ENCODE measurements at places on chromosomes 3 and 15. TPM values are rescaled to one million over a fixed set of nuclear protein-coding genes. Genes with fewer than 3 reads are reported as not detected.
A peak's percentile ranks its signal among the peaks of the same experiment; 100 is the strongest.

DNA sequence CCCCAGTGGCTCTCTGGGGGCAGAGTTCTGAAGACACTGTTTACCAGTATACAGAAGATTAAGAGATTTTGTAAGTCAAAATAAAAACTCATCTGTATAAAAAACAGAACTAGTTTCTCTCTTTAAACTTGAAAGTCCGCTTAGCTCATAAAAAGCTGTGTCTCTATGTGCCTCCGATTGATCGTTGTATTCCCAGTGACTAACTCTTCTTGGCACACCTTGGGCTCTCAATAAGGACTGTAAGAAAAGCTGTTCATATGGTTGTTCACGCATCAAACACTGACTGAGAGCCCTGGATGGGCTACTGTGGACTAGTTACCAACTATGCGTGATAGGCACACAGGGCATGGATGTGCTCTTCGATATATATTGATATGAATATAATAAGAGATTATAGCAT, 107.9 kb downstream of the P3H2 start:
- DNase-seq, result no peak

DNA sequence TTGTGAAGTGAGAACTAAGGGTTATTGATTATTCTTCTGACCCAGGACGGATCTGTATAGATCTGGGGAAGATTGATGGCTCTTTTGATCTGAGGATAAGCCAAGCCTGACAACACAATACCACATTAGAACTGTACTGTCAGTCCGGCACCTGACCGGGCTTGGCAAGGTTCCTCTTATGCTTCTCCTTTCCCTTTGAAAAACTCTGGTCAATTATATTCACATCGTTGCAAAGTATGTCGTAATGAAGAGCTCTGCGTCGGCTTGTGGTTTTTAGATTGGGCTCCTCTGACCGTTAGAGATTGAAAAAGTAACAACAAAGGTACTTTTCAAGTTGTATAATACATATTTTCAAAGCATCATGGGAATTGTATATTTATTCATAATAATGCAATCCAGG, 389.8 kb downstream of the NR2F2 start:
- DNase-seq, result no peak

DNA sequence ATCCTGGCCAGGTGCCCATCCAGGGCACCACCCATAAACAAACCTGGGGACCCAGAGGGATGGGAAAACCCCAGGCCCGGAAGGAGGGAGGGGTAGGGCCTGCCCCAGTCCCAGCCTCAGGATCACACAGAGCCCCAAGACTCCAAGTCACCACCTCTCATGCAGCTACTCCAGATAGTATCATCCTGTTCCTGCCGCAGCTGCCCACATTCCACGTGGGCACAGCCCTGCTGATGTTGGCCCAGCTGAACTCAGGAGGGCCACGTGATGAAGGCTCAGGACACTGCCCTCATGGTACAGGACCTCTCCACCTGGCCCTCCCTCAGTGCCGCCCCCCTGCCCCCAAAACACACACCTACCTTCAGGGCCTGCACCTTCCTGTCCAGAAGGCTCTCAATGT, 69.5 kb downstream of the CACNA2D2 start:
- no peak for DNase-seq

GRCh38 chr15:96340598-96341512, 10.4 kb downstream of the NR2F2 start:
- no peak for DNase-seq

GRCh38 chr3:106792716-106793115, 584.5 kb upstream of the CCDC54 start:
- DNase-seq, result no peak

PLSCR5 gene
- total RNA-seq, result not detected

- no peak for DNase-seq
Observed at GRCh38 chr3:8975081-8976020, 12.1 kb upstream of the RAD18 start.

CKMT1A gene
- 35.0 TPM for total RNA-seq

GRCh38 chr3:136280961-136281360, 30.8 kb downstream of the PCCB start:
- DNase-seq, result no peak

DNA sequence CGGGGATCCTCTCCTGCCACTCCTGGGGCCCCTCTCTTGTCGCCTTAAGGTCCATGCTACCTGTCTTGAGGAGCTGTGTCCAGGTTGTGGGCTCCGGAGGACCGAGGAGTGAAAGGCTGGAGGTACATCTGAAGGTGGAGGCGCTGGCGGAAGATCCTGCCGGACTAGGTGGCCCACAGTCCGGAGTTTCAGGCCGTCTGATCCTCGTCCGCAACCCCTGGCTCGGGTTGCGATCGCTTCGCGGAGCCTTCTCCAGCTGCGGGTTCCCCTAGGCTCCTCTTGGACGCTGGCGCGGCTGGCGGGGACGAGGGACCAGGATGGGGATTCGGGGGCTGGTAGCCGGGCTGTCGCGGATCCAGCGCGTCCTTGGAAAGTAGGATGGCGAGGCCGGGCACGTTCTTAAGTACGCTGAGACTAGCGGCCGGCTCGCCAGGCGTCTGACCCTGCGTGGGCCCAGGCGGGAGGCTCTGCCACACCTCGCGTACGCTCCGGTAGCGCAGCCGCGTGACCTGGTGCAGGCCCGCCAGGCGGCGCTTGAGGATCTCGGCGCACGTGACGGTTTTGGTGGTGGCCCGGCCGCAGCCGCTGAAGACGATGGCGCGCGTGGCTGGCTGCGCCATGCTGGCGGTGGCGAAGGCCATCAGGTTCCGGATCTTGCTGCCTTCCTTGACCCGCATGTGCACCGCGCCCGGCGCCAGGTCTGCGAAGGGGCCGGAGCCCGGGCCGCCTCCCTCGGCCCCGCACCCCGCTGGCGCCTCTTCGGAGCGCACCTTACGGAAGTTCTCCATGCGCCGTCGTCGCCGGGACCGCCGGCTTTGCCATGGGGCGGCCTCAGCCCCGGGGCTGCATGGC, 550 bp downstream of the RPP25 start:
- DNase-seq, result peak; percentile 84

DNA sequence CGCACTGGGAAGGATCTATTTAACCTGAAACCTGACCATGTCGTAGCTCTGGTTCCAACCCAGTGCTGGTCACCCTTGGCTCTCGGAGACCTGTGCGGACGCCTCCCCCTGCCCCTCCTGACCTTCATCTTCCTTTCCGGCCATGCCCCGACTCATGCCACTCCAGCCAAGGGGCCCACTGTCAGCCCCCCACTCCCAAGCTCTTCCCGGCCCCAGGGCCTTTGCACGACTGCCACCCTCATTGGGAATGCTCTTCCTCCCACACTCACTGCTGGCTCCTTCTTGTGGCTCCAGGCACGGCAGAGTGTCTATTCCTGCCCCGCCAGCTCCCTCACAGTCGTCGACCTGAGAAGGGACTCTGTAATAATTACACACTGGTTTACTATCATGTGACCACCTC, 9.4 kb upstream of the IQSEC1 start:
- DNase-seq, result no peak

DNA sequence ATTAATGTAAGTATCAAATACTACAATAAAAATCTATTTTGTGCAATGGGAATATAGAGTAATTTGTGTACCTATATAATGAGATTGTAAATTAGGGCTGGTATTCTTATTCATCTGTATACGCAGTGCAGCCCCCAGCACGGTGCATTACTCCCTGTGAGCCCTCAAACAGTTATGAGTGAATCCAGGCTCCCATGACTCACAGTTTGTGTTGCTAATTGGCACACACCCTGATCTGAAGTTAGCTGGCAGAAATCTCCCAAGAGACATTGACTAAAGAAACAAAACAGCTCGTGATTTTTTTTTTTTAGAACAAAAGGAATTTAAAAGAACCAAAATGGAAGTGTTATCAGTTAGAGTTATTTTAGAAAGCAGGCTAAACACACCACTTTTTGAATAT, 15.7 kb downstream of the GK5 start:
- no peak for DNase-seq

DNA sequence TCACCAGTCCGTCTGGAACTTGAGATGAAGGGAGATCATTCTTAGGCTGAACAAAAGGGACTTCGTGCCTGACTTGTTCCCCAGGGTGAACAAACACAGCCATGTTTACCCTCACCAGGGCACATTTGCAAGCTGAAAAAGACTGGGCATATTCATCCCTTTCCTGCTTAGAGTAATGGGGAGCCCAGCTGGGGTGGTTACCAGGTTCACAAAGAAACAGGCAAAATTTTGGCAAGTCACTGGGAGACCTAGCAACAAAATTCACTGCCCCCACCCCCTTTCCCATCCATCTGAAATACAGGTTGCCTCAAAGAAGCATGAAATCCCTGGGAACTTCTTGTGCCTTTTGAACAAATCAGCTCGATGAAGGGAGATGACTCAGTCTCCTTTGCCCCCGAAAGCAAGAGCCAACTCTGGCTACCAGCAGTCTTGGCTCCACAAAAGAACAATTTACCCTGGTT, 775.0 kb downstream of the SQOR start:
- no peak for DNase-seq

DNA sequence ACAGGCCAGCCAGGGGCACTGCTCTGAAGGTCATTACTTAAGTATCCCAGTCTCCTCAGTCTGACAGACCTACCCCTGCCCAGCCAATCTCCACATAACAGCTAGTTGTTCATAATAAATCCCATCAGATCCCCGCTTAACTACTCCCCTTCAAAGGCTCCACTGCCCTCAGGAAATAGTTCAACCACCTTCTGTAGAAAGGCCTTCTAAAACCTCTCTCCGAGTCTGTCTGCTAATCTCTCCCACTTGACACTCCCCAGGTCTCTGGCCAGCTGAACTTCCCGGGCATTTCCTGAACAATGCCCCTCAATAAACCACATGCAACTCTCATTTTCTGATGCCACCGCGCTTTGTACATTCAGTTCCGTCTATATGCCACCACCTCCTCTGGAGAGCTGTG, 6.0 kb downstream of the PRC1 start:
- DNase-seq, result no peak

CADM2 gene
- total RNA-seq, result 20.2 TPM

DNA sequence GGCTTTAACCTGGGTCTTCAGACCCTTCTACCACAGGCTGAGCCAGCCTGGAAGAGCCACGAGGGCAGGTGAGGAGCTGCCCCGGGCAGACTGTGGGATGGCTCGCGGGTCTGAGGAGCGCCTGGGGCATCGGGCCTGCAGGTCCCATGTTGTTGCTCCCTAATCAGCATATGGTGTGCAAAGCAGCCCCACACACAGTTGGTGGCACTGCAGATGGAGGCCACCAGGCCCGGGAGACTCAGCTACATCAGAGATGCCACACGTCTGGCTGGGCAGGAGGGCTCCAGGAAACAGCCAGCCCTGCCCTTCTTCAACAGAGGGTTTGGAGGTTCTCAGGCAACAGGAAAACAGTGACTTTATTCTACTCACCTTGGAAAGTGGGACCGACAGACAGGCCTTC, 63.9 kb downstream of the XXYLT1 start:
- DNase-seq, result peak; percentile 32

GRCh38 chr3:191361456-191361855, 31.1 kb upstream of the UTS2B start:
- DNase-seq, result no peak

- DNase-seq, result no peak
Observed at GRCh38 chr3:156604642-156605144, 49.8 kb upstream of the SSR3 start.

- no peak for DNase-seq
Observed at GRCh38 chr3:114899186-114899931, 247.7 kb downstream of the ZBTB20 start.

DNA sequence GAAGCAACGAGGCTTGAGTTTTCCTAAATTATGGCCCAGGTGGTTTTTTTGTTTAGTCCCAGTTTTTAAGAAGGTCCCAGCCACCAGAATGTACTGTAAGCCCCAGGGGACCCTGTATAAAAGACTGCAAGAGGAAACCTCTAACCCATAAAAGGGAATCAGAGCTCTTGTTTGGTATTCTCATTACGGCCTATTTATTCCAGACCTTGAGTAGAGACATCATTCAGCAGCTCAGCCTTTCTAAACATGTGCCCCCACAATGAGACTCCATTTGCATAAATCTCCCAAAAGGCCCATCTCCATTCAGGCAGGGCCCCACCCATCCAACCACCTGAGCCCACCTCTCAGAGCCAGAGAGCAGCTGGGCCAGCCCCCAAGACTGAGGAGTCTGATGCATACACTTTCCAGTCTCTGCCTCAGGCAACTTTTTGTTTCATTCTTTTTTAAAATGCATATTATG, 25.7 kb downstream of the ZDHHC3 start:
- DNase-seq, result peak; percentile 10

DNA sequence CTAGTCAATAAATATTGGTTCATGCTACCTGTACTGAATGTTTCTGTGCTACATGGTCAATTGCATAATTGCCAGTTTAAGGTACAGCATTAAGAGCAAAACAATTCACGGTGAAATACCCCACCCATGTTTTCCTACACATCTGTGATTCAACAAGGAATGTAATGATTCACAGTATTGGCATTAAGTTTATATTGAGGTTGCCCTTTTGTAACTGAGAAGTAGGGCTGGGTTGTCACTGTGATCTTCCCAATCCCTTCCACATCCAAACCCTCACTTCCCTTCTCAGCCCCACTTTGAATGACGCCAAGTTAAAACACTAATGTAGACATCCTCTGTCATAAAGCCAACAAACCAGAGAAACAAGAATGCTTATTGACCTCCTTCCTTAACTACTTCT, 112.0 kb upstream of the TJP1 start:
- no peak for DNase-seq

- no peak for DNase-seq
Observed at GRCh38 chr15:45585069-45585791, 1.9 kb upstream of the BLOC1S6 start.

CPOX gene
- total RNA-seq, result 27.0 TPM

- DNase-seq, result no peak
Observed at GRCh38 chr15:78836333-78836732, 25.1 kb upstream of the ADAMTS7 start.

DNA sequence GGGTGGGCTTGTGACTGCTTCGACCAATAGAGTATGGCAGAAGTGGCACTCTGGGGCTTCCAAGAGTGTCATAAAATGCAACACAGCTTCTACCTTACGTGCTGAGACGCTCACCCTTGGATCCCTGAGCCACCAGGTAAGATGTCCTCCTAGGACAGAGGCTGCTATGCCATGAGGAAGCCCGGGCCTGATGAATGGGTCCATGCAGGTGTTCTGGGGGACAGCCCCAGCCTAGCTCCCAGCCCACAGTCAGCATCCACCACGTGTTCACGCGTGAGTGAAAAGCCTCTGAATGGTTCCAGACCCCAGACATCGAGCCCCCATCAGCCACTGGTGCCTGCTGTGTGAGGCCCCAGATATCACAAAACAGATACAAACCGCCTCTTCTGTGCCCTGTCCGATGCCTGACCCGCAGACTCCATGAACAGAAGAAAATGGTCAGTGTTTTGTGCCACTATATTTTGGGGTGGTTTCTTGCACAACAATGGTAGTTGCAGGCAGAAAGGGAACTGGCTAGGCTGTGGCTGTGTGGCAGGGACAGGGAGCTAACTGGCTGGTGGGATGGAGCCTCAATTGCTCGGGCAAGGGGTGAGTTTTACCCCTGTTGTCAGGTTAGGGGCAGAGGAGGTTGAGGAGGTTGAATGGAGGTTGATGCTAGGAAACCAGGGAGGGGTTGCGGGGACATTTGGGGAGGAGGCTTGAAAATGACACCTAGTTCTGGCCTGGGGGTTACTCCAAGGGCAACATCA, 92.2 kb downstream of the LINGO1 start:
- no peak for DNase-seq

GRCh38 chr3:146709969-146710368, 104.8 kb upstream of the PLSCR5 start:
- DNase-seq, result no peak

KIF15 gene
- total RNA-seq, result 26.4 TPM

Measured in H1 (cell line).